ENCODE measurements at places on chromosomes 7 and 10.

DNA sequence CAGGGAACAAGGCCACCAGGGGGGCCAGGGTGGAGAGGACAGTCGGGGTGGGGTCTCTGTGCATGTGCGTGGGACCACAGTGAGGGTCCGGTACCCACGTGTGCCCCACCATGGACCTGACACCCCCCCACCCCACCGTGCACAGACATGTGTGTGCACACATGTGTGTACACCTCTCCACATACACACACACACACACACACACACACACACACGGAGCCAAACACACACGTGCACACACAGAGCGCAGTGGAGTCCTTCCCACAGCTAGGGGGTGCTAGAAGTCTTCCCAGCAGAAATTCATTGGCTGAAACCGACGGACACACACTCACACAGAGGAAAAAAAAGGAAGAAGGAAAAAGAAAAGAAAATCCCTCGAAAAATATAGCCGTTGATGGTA lies 42.8 kb upstream of the GNA12 start:
- no peak for DNase-seq

DNA sequence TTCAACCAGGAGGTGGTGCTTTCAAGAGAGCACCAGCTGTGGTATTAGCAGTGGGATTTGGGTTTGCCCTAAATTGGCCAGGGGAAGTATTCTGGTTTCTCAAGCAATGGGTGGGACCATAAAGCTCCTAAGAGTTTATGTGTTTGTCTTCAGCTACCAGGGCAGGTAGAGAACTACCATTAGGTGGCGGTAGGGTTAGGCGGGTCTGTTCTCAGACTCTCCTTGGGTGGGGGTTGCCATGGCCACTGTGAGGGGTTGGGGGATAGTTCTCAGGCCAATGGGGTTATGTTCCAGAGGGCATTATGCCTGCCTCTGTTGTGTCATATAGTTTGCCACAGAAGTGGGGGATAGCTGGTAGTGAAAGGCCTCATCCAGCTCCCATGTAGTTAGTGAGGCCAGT lies 47.7 kb upstream of the BICC1 start:
- no peak for DNase-seq

GRCh38 chr7:147639037-147639436 lies 951.5 kb upstream of the C7orf33 start:
- no peak for DNase-seq

DNA sequence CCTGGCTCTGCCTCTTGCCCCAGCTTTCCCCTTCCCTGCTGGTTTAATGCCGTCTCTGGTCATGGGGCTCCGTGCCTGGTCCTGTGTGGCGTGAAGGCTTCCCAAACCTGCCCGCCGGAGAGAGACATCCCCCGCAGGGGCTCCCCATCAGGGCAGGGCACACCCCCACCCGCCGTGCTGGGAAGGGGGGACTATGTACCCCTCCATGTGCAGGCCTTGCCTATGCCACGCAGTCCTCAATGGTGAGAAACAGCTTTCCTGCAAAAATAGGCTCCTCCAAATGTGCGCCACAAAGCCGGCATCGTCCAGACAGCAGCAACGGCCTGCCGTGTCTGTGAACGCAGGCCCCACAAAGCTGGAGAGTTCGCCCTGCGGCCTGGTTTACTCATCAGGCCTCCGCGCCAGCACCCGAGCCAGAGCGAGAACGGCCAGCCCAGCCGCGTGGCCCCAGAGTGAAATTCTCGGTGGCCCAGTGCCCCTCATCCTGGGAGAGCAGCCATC lies 313.4 kb downstream of the DNAJB6 start:
- DNase-seq: no peak

DNA sequence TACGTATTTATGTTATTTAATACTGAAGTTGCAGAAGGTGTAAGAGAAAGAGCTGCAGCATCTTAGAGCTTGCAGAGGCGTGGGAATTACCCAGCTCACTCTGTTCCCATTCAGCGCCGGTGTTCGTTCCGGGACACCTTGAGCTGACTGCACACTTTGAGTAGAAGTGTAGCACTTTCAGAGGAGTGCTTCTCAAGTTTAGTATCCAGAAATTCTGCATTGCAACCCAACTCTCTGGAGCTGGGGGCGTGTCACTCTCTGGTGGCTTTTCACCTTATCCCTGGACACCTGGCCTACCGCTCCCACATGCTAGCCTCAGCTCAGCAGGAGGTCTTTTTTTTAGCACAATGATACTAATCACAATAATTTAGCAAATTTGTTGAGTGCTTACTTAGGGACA lies 66.4 kb upstream of the SHH start:
- DNase-seq: no peak

DNA sequence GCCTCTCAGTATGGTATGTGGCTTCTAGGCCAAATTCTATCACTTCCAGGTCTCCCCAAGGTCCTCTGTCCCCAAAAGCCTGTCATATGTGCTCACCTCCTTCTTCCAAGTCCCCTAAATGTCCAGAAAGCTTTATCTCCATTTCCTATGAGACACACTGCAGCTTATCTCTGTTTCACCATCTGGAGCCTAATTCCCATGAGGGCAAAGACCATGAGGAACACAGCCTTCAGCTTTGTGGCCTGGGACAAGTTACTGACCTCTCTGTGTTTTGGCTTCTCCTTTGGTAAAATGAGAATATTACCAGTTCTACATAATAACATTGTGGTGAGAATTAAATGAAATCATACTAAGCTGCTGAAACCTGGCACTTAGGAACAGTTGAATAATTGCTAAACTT lies 19.2 kb downstream of the ST8SIA6 start:
- no peak for DNase-seq

DNA sequence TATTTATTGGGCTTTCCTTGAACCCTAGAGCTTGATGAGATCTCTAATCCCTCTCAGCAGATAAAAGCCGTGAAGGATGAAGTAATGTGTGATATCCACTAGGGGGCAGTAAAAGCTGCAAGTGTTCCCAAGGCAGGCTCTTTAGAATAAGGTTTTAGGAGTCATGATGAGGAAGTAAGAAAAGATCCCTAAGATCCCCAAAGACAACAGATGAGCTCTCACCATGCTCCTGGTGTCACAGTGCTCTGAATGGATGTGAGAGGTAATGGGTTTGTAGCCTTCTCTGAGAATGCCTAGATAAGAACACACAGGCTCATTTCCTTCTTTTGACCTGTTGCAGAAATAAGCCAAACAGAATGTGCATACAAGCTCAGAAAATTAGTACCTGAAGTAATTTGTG lies 70.4 kb upstream of the ITPRID1 start:
- DNase-seq: no peak

DNA sequence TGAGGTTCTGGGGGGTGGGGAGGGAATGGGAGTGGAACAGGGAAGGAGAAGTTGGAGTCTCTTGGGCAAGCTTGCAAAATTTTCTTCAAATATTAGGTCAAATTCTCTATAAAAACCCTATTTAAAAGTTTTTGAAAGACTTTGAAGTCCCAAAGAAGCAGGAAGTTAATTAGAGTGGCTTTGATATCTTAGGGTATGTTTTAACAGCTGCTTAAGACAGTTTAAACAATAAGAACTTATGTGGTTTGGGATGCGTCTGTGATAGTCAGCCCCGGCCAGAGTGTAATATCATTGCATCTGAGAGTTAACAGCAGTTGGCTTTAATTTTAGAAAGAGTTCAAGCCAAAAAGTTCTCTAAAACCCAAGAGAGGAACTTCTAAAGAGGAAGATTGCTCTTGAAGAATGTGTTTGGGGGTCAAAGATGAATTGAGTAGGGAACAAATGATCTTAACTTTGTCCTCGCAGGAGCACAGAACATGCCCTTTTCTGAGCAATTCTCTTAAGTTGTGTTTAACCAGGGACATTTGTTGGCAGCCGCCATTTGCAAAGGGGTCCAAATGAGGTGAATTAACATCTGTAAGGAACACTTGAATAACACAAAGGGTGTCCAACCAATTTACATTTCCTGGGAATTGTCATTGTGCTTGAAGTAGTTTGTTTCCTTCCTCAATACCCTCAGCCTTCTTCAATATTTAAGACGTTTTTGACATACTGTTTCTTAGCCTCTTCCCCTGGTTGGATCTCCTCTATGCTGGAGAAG lies 182.4 kb downstream of the PTEN start:
- no peak for DNase-seq

- no peak for DNase-seq
Observed at GRCh38 chr10:10053051-10053450, 964.6 kb upstream of the CELF2 start.

DNA sequence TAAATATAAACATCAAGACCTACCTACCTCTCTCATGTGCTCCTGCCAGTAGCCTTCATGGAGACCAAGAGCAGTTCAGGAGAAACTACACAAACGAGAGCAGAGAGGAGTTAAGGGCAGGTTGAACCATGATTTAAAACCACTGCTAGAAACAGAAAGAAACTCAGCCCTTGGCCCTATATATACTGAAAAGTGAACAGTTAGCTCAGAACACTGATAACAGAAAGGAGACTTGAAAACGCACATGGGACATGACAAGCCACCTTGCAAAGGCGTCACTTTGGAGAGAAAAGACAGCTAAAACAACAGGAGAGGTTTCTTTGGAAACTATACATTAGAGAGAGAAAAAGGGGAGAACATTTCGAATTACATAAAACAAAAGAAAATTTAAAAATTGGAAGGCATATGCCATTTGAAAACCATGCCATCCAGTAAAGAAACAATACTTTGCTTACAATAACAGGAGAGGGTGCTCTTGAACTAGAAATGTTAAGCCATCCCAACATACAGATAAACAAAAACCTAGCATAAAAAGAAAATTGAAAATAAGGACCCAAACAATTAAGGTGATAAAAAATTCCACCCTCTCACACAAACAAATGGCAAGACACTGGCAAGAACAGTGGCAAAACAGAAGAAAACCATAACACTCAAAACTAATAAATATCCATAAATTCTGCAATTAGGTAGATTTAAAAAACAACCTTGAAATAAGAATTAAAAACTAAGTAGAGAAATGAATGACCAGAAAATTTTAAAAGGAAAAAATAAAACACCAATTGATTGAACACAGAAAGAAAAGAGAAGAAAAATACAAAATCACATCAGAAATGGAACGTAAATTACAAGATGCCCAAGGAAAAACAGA lies 232.7 kb downstream of the IMMP2L start:
- no peak for DNase-seq

- DNase-seq: no peak
Observed at GRCh38 chr7:44099669-44100068, 4.5 kb upstream of the AEBP1 start.

- no peak for DNase-seq
Observed at GRCh38 chr10:2856598-2856997, 210.8 kb upstream of the PFKP start.

GRCh38 chr7:99505324-99505662 lies 831 bp downstream of the ZKSCAN5 start:
- DNase-seq: no peak

DNA sequence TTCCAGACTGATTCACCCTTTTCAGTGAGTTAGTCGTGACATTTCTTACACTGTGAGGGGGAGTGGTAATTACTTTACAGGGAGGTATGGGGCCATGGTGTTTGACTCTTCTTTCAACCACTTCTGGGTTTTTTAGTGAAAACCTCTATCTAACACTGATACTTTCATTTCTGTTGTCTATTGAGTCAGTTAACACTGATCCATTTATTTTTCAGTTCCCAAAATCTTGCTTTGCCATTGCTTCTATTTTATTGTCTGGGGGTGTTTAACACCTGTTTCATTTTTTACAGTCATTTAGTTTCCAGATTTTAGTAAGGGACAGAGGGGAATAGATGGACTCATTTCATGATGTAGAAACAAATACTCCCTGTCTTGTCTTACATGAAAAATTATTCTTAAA lies 61.5 kb downstream of the HELLS start:
- DNase-seq: no peak

DNA sequence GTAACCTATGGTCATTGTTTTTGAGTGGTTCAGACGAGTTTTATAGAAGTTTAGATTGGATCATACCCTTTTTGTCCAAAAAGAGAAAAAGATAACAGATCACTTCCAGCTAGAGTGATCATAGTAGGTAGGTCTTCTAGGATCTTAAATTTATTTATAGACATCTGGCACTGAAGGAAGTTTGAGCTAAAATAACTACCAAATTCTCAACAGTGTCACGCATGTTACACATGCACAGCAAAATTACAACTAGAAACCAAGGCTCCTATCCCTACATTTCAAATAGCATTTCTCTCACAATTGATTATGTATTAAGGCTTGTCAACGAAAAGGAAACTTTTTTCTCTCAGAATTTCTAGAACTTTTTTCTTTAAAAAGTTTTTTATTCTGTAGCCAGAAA lies 2.3 kb downstream of the CALU start:
- DNase-seq: no peak

GRCh38 chr10:35453855-35454532 lies 117.7 kb downstream of the CCNY start:
- no peak for DNase-seq

- DNase-seq: no peak
Observed at GRCh38 chr7:18541181-18541870, 45.8 kb downstream of the HDAC9 start.

GRCh38 chr10:16949816-16950215 lies 132.6 kb upstream of the RSU1 start:
- DNase-seq: no peak

GRCh38 chr10:108801775-108802517 lies 1121.4 kb downstream of the XPNPEP1 start:
- no peak for DNase-seq

DNA sequence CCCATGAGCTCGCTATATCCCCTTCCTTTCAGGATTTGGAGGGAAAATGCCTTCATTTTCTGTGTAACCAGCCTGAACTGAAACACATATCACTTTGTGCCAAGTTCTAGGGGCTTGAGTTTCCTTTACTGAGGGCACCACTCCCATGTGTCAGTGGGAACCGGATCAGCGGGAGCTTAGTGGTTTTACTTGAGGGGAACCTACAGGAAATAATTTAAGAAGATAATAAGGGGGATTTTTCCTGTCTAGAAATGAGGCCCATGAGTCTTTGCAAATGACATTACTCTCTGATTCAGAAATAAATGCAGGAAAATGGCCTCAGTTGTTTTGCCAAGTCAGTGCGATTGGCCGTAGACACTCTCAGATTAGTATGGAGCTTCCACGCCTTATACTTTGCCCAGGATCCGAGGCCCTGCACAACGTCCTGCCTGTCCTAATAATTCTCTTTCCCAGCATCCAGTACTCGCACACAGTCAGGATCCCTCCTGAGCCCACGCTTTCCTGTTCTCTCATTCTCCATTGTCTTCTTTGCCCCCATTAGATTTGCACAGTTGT lies 86.4 kb upstream of the LYZL1 start:
- DNase-seq: no peak

DNA sequence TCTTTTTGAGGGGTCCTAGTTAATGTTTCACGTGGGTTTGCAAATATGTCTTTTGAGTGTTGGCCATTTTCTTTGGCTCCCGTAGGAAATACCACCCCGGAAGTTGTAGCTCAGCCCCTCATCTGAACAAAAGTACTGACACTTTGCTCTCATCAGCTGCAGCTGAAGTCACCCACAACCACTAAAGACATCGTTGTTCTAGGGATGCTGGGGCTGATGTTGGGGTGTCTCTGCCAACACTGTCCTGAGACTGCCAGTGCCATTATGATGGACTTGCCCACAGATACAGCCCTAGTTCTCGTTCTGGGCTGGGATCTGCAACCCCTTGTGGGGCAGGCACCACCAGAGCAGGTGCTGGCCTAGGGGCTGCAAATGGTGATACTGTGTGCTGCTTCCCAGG lies 82.6 kb upstream of the ARHGAP21 start:
- no peak for DNase-seq

- DNase-seq: no peak
Observed at GRCh38 chr7:112184455-112184854, 21.7 kb downstream of the DOCK4 start.
